ENCODE measurements at places on chromosomes 5 and 9.

DNA sequence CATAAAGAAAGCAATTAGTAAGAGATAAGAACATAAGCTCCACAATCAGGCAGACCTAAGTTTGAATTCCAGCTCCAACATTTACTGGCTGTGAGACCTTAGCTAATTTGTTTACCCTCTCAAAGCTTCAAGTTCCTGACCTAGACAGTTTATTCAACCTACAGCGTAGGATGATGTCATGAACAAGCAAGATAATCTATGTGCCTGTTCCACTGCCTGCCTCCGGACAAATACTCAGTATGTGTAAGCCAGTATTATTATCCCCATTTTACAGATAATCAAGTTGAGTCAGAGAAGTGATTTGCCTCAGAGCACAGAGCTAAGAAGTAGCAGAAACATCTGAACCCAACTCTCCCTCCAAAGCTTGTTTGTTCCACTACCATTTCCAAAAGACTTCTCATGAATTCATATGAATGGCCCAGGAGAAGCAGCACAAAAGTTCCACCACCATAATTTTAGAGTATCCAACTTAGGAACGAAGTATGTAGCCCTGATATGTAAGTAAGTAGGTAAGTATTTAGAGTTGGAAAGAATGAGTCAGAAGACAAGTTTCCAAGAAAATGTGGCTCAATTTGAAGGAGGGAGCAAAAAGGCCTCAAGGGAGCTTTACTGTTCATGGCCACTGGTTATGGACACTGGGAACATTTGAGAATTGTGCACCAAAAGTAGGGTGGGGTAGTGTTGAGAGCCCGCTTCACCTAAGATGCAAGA is 398.2 kb downstream of the NFIB start:
- no peak for DNase-seq

DNA sequence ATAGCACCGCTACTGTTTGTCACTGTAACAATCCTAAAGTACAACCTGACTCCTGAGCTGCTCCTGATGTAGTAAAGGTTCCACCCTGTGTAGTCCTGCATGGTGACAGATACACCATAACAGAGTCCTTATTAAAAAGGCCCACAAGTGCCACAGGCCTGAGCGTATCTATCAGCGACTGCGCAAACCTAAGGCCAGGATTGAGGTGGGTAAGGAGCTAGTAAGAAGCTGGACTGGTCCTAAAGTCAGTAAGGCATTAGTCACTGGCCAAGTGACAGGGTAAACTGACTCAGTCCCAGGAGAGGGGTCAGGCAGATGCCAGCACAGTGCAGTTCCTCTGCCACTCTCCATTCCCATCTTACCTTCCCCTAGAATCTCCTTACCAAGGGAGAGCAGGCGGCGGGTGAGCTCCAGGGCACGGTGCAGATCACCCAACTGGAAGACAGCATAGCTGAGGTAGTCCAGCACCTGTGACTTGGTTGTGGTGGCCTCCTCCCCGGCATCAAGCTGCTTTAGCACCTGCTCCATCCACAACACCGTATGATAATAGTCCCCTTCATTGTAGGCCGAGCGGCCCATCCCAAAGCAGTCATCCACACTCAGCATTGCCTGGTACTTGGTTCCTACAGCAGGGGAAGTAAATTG is 17.6 kb downstream of the P4HA2 start:
- DNase-seq, result no peak

- no peak for DNase-seq
These were observed 296.9 kb downstream of the FAM170A start for GRCh38 chr5:119926301-119926700.

DNA sequence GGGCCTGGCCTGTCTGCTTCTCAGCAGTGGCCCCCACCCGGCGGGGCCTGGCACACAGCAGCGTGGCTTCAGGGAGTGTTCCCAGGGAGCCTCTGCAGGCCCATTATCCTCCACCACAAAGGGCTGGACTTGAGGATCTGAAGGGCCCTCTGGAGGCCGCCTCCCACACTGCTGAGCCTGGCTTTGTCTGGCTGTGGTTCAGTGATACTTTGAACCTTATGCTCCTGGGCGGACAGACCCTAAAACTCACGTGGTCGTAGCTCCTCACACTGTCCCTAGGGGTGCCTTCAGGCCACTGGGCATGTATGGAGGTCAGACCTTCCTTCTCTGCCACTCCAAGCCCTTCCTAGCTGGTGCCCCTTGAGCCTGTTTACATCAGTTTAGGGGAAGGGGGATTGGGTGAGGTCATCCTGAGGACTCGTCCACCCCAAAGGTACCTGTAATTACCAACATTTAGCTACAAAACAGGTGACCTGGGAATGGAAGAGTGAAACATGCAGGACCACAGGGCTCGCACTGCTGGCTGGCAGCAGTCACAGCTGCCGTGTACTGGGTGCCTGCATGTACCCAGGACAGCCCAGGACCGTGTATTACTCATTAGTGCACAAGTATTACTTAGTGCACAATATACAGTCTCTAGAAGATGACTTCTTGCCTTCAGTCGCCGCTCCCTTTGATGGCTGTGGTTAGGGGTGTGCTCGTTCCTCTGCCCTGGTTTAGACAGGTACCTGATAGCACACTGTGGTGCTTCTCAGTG is 8.5 kb downstream of the GRHPR start:
- no peak for DNase-seq

DNA sequence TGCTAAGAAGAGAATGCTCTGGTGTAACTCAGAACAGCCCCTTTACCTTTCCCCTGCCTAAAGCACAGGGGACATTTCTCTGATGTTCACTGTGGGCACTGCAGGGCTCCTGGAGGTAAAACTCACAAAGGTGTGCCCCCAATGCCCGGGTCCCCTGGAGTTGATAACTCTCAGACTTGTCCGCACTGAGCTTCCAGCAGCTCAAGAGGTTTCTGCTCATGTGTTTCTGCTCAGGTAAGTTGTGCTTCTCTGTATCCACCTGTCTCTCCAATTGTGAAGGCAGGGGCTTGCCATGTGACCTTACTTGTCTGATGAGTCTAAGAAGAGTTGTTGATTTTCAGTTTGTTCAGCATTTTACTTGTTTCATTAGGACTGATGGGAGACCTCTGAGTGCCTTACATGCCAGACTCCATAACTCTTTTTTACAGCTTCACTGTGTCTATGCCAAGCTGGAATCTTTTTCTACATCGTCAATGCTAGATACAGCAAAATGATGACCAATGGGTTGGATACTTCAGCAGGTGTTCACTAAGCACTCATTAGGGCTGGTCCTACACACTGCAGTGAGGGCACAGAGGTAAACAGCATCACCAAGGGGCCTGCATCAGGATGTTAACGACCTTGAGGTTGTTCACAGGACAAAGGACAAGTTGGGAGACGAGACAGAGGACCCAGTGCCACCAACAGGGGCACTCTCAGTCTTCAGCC is 56.4 kb downstream of the MRPL36 start:
- DNase-seq, result no peak

DNA sequence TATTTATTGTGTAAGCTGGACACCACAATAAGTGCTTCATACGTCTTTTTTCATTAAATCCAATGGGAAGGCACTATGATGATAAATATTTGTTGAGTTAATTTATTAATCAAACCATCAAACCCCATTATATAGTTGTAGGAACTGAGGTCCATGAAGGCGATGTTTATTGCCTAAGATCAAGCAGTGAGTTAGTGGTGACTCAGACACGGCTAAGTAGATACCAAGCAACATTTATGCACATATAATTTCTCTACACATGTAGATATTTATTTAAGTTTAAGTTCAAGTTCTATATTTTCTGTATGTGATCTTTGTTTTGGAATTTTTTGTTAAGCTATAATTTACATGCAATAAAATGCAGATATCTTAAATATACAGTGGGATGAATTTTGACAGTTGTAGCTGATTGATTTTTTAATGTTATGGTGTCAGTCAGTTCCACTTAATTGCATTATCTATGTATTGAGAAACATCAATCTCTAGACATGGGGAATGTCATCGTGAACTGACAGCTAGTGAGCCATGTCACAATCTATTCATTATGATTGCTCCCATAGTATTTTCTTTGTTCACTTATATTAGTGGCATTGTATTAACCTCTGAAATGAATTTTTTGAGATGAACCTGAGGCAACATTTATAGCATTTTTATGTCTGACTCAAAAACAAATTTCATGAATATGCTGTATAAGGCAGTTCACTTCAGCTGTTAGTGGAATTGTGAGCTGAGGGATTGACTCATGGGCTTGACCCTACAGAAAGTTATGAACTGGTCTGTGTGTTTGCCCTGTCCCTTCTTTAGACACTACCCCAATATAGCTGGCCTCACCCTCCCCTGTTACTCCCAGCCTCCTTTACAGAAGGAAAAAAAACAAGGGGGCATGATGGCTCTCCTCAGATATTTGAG is 11.9 kb upstream of the GARNL3 start:
- DNase-seq, result no peak

DNA sequence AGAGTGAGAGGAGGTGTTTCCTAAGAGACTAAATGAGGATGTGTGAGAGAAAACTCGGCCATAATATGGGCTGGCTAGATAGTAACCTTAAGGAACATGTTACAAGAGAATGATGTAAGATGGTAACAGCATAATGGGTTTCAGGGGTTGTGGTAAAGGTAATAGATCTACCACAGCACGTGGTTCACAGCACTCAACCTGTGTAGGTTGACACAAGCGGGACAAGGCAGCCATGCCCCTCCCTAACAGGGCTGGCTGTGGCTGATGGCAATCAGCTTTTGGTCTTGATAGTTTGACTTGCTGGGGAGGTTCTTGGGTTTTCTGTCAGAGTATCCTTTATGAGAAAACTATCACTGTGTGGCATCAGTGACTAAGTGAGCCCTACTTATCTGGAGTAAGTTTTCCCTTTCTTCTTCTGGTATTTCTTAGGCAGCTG is 138.6 kb downstream of the TRIO start:
- no peak for DNase-seq

GRCh38 chr5:142796492-142797109 is 26.4 kb downstream of the ARHGAP26 start:
- no peak for DNase-seq

- no peak for DNase-seq
These were observed 55.7 kb upstream of the MAP3K1 start for GRCh38 chr5:56759521-56760216.

- DNase-seq, result no peak
These were observed 509.6 kb upstream of the TNC start for GRCh38 chr9:115627511-115627910.

- no peak for DNase-seq
These were observed 1010.1 kb downstream of the CDH18 start for GRCh38 chr5:18977880-18978279.

DNA sequence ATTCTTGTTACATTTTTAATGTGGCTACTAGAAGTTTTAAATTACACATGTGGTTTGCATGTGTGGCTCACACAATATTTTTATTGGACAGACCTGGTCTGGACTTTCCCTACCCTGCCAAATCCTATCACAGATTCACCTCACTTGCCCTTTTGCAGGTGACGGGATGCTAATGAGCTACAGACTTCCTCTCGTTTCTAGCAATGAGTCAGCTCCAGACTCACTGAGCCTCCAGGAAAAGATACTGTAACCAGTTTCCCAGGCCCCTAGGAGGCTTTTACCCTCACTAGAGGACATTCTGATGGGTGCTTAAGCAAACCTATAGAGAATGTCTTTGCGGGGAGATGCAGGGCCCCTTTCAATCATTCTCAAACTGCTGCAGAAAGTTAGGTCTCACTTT is 135.4 kb downstream of the WDR41 start:
- no peak for DNase-seq

DNA sequence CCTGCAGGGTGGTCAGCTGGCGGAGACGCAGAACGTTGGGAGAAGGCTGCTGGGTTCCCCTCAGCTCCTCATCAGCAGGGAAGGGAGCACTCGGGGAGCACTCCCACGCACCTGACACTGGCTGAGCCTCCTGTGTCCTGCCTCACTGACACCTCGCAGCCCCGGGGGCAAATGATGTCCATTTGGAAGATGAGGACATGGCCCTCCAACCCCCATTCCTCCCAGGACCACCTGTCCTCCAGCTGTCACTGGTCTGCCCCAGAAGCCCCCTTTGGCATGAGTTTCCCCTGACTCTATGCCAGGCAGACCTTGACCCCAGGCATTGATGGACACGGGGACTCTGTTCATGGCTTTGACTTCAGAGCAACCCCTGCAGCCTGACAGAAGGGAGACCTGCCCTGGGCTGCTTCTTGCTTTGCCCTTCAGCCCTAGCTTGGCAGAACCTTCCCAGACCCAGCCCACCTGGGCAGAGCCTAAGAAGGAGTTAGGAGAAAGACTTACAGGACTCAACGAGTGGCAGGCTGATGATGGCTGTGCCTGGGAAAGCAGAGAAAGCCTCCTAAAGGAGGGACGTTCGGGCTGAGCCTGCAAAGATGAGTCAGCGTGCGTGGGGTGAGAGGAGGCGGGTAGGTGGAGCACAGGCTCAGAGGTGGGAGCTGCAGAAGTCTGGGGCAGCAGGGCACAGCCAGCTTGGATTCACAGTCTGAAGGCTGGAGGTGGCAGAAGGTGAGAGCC is 90.6 kb downstream of the LMX1B start:
- DNase-seq, result no peak

DNA sequence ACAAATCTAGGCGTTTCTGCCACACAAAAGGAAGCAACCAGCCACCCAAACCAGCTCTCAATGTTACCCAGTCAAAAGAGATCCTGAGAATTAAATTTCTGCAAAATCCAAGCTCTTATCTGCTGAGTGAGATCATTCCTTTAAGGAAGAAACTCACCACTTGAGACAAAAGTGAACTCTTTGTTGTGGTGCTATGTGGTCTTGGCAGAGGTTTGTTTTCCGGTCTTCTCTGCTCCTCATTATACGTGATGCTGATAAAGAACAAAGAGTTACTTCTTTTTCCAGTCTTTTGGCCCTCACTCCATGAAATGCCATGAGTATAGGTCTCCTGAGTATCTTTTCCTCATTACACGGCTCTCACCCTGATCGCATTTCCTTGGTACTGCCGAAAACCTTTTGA is 82.1 kb downstream of the PRKACG start:
- no peak for DNase-seq

- no peak for DNase-seq
These were observed 35.8 kb downstream of the C5orf15 start for GRCh38 chr5:133932441-133933168.

DNA sequence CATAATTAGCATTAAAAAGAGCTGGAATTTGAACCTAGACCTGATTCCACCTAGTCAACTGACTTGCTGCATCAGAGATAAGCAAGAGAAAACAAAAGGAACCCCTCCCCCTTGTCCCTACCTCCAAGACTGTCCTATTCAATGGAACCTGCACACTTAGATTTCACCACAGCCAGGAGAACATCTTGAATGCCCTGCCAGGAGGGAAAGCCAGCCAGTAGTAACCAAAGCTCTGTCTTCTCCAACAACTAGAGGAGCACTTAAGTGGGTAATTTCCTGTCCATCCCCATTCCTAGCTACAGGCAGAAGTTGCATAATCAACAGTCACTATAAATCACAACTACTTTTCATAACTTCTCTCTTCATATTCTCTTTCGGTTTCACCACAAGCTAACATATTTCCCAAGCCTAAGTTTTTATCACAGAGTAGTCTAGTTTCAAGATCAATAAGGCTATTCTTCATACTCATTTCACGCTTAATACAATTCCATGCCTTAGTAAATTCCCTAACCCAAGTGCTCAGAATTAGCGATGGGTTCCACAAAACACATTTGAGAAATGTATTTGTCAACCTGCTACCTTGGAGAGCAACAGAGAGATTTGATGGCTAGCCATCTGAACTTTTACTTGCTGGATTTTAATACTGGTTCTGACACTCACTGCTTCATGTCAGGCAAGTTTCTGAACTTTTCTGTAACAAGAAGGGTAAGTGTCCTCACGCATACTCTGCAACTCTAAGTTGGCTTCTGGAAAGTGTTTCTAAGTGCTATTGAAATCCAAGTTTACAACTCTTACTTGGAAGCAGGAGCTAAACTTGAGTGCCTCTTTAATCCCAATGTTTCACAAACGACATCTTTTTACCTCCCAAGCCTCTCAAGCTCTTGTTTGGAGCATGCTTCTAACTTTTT is 2.0 kb downstream of the DENND1A start:
- DNase-seq, result no peak

All from HS-27A (cell line).